ENCODE measurements at places on chromosomes 7 and 10.

DNA sequence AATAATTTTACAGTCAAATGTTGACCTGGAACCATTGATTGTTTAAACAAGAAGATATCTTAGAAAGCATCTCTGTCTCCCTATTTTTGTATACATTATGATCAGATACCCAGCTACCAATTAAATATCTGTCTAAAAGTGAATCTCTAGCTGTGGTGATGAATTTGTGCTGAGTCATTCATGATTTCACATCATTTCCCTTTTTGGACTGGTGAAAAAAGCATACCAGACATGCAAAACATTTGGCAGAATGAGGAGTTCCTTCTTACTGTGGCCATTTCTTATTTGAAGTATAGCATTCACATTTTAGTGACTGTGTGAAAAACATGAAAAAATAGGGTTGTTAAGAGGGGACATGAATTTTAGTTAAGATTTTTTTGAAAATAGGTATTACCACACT lies 98.0 kb upstream of the GATA3 start:
- no peaks in the 10 kb centered on the region for H3K27me3 ChIP-seq
- peak overlapping the region; percentile 19 for H3K27ac ChIP-seq
- peaks cover 14% of the 10 kb centered on the region for H3K4me1 ChIP-seq
- DNase-seq: no peak
- no peak overlapping the region for H3K4me3 ChIP-seq
- peaks cover 9% of the 10 kb centered on the region for H3K36me3 ChIP-seq

GRCh38 chr10:100291356-100291755 lies 4.9 kb upstream of the BLOC1S2 start:
- H3K4me1 ChIP-seq: peaks cover 10% of the 10 kb centered on the region
- H3K36me3 ChIP-seq: peaks cover 2% of the 10 kb centered on the region
- no peak overlapping the region for H3K27ac ChIP-seq
- H3K27me3 ChIP-seq: peaks cover 18% of the 10 kb centered on the region
- DNase-seq: no peak

DNA sequence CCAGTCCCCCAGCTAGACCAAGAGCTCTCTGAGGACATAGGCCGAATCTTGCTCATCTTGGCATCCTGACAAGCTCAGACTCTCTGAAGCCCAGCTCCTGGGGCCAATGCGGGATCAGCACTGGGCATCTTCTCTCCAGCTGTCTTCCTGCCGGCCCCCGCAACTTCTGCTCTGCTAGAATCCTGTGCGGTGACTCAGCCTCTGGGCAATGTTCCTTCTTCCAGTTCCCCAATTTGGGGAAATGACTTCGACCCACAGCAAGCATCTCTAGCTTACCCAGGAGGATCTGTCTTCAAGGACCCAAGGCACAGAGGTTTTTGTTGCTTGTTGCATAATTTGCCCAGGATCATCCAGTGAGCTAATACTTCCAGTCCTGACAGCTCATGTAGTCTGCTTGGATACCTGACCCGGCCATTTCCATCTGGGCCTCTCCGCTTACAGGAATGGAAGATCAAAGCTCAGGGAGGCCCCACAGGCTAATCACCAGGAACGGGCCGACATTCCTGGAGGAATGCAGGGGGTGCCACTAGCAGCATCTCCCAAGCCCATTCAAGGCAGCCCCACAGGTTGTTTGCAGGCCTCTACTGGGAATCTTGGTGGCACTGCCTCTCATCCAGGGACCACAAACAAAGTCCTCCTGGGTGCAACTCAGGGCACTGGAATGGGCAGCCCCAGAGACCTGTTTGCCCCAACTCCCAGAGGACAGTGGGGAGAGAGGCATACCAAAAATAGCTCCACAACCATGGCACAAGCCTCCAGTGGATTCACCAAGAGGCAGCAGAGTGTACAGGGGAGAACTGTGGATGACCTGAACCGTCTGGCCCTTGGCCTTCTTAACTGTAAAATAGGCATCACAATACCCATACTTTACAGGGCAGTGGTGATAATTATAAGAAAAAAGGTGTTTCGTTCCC lies 151.9 kb downstream of the NEURL1 start:
- H3K36me3 ChIP-seq: no peaks in the 10 kb centered on the region
- DNase-seq: no peak
- H3K4me1 ChIP-seq: no peaks in the 10 kb centered on the region
- no peaks in the 10 kb centered on the region for H3K27me3 ChIP-seq
- H3K4me3 ChIP-seq: no peak overlapping the region

- no peak overlapping the region for H3K27ac ChIP-seq
- peaks cover 3% of the 10 kb centered on the region for H3K4me1 ChIP-seq
- peak; percentile 72 for DNase-seq
- no peak overlapping the region for H3K4me3 ChIP-seq
- peaks cover 9% of the 10 kb centered on the region for H3K27me3 ChIP-seq
These were observed 84.8 kb upstream of the COL13A1 start for GRCh38 chr10:69716711-69717560.

DNA sequence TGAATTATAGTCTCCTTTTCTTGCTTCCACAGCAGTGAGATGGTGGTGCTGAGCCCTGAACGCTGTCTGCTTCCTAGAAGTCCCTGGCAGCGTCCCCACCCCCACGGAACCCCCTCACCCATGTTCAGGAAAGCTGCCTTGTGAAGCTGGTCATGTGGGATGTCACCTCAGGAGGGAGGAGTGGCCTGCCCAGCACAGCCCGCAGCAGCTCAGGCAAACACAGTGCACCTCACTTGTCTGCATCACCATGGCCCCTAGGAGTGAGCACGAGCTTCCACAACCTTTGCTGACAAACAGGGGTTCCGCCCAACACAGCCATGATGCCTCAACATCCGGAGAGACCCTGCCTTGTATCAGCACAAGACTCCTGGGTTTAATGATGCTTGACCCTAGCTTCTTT lies 508.9 kb downstream of the RPS24 start:
- peaks cover 11% of the 10 kb centered on the region for H3K27me3 ChIP-seq
- peaks cover 8% of the 10 kb centered on the region for H3K4me1 ChIP-seq
- no peak overlapping the region for H3K27ac ChIP-seq
- H3K36me3 ChIP-seq: no peaks in the 10 kb centered on the region
- H3K4me3 ChIP-seq: no peak overlapping the region

DNA sequence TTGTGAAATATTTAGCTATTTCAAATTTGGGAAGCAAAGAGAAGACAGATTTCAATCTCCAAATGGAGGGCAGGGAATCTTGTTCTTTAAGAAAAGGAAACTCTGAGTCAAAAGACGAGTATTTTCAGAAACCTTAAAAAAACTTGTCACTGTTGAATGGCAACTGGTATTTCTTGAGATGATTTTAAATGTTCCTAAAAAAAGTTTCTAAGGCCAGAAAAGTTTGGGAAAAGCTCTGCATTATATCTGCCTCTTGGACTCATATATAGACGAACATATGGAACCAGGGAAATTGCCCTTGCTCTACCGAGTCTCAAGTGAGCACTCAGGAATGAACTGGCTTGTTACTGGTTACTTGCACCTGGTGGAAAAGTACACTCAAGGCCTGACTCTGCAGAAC lies 69.5 kb downstream of the ADAM22 start:
- no peak overlapping the region for H3K27ac ChIP-seq
- DNase-seq: no peak
- no peaks in the 10 kb centered on the region for H3K27me3 ChIP-seq
- no peak overlapping the region for H3K4me3 ChIP-seq
- H3K36me3 ChIP-seq: no peaks in the 10 kb centered on the region
- H3K4me1 ChIP-seq: no peaks in the 10 kb centered on the region

- no peak for DNase-seq
- H3K27ac ChIP-seq: no peak overlapping the region
- H3K27me3 ChIP-seq: peaks cover 4% of the 10 kb centered on the region
- no peaks in the 10 kb centered on the region for H3K36me3 ChIP-seq
- H3K4me3 ChIP-seq: no peak overlapping the region
- H3K4me1 ChIP-seq: no peaks in the 10 kb centered on the region
These were observed 348.2 kb downstream of the SDK1 start for GRCh38 chr7:3649250-3649649.

GRCh38 chr10:63711867-63712716 lies 190.9 kb downstream of the REEP3 start:
- H3K27ac ChIP-seq: no peak overlapping the region
- H3K4me1 ChIP-seq: peaks cover 25% of the 10 kb centered on the region
- no peaks in the 10 kb centered on the region for H3K27me3 ChIP-seq
- H3K4me3 ChIP-seq: no peak overlapping the region

DNA sequence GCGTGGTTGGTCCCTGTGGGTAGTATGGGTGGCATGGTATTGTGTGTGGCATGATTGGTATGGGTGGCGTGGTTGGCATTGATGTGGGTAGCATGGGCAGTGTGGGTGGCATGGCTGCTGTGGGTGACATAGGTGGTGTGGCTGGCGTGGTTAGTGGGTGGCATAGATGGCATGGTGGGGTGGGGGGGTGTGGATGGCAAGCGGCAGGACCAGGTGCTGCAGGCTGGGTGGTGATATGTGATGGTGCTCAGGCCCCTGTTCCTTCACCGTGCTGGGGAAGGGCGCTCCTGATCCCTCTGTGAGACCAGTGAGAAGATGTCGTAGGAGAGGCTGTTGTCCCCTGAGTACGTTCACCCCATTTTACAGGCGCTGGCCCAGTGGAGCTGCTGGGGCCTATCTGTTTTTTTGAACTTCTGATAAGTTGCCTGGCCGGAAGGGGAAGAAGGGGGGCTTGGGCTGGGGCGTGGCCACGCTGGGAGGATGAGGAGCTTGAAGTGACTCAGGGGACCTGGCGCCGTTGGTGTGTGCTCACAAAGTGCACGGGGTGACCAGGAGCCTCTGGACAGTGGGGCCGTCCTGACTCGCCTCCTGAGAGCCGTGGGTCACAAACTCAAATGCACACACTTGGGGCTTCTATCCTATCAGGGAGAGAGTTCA lies 17.5 kb downstream of the INPP5A start:
- H3K36me3 ChIP-seq: no peaks in the 10 kb centered on the region
- H3K27me3 ChIP-seq: no peaks in the 10 kb centered on the region

DNA sequence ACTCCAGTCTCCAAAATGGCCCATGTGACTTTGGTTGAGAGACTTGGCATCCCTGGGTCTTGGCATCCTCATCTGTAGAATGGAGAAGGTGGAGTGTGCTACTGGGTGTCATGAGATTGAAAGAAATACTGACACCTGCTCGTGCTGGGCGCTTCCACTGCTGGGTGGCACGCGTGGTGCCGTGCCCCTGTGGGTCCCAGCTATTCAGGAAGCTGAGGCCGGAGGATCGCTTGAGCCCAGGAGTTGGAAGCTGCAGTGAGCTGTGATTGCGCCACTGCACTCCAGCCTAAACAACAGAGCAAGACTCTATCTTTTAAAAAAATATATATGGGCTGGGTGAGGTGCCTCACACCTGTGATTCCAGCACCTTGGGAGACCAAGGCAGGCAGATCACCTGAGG lies 53.1 kb downstream of the NPTX2 start:
- DNase-seq: no peak
- no peak overlapping the region for H3K27ac ChIP-seq
- H3K36me3 ChIP-seq: no peaks in the 10 kb centered on the region

DNA sequence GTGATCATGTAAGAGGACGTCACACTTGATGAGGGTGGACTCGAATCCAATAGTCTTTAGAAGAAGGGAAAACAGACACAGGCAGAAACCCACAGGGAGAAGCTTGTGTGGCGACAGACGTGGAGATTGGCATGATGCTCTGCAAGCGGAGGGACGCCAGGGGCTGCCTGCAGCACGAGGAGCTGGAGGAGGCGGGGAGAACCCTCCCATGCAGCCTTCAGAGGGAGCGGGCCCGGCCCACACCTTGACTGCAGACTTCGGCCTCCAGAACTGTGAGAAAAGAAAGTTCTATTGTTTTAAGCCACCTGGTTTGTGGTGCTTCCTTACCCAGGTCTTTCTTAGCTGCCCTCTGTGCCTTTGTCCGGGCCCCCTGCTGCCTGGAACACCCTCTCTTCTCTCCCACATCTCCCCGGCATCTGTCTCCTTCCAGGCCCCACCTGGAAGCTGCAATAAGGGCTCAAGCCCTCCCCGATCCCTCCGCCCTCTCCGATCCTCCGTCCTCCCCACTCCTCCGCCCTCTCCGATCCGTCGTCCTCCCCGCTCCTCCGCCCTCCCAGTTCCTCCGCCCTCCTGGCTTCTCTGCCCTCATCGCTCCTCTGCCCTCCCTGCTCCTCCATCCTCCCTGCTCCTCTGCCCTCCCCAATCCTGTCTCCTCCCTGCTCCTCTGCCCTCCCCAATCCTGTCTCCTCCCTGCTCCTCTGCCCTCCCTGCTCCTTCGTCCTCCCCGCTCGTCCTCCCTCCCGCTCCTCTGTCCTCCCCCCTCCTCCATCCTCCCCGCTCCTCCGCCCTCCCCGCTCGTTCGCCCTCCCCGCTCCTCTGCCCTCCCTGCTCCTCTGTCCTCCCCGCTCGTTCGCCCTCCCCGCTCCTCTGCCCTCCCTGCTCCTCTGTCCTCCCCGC lies 17.4 kb upstream of the PRKAG2 start:
- no peaks in the 10 kb centered on the region for H3K36me3 ChIP-seq
- H3K27ac ChIP-seq: no peak overlapping the region
- H3K4me1 ChIP-seq: no peaks in the 10 kb centered on the region
